H9 (cell line): ENCODE measurements at places on chromosomes 1 and 21. TPM values are rescaled to one million over a fixed set of nuclear protein-coding genes. Genes with fewer than 3 reads are reported as not detected.
A peak's percentile ranks its signal among the peaks of the same experiment; 100 is the strongest.

C1orf94 gene
- total RNA-seq = 0.98 and 1.9 TPM in 2 replicates

LRRC53 gene
- total RNA-seq = not detected in 2 replicates

SERPINC1 gene
- not detected in 2 replicates for total RNA-seq

PPIAL4G gene
- not detected in 2 replicates for total RNA-seq

DNA sequence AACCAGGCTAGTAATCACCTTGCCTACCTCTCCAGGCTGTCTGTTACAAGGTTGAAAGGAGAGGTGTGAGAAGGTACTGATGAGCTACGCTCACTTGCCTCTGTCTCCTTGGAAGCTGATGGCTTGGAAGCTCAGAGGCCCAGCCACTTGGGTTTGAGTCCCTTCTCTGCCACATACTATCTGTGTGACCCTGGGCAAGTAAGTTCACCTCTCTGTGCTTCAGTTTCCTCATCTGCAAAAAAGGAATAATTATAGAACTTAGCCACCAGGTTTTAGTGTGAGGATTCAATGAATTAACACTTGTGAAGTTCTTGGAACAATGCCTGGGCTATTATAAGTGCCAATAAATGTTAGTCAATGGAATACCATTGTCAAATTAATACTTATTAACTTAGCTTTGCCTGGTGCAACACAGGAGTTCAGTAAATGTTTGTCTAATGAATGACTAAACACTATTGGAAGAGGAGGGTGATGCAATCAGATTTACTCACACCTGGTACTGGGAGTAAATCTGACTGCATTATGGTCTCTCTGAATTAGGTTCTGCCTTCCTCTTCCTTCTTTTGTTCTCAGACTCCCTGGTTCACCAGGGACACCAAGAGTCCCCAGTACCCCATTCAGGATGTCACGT lies 55.5 kb downstream of the TRABD2B start:
- H3K27me3 ChIP-seq = no peaks in the 10 kb centered on the region
- no peak for DNase-seq
- no peak overlapping the region for H3K4me3 ChIP-seq

DNA sequence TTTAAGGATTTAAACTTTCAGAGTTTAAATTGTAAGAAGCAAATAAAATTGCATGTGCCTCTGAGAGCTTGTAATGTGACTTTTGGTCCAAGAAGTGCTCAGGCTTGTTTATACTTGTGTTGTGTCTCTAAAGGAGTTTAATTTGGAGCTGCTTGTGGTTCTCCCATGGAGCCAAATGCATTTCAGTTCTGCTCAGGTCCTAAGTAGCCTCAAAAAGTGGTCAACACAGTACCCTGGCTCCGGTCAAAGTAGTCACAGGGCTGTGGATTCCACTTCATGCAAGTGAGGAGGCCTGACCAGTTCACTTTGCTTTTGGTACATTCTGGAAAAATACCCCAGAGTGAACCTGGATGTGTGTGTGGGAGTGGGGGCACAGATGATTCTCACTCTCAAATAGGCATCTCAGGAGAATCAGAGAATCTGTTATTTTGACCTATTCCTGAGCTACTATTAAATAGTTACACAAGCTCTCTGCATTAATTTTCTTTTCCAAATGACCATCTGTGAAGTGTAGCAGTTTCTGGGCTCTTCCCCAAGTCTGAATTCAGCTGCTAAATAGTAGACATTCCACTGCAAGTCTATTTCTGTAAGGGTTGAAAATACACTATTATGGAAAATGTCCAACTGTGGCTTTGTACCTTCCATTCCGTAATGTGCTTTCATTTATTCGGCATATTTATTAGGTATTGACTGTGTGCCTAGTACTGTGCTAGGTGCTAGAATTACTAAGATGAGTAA lies 31.7 kb upstream of the AGO1 start:
- H3K27ac ChIP-seq = no peak overlapping the region
- DNase-seq = no peak
- H3K27me3 ChIP-seq = no peaks in the 10 kb centered on the region

- H3K4me1 ChIP-seq = no peaks in the 10 kb centered on the region
- H3K27me3 ChIP-seq = no peaks in the 10 kb centered on the region
- H3K27ac ChIP-seq = no peak overlapping the region
These were observed 69.1 kb downstream of the DIP2A start for GRCh38 chr21:46527801-46528200.

GRCh38 chr1:202807451-202807925 lies 733 bp downstream of the KDM5B start:
- peaks cover 6% of the 10 kb centered on the region; the same call in 2 of the 3 replicates for H3K36me3 ChIP-seq
- peaks cover 3% of the 10 kb centered on the region; the same call in 1 of the 2 replicates for H3K27me3 ChIP-seq
- no peak for DNase-seq
- peak overlapping the region; percentile 96 for H3K4me3 ChIP-seq
- H3K4me1 ChIP-seq = peaks cover 19% of the 10 kb centered on the region

- no peaks in the 10 kb centered on the region; the same call in 1 of the 2 replicates for H3K4me1 ChIP-seq
- H3K4me3 ChIP-seq = no peak overlapping the region
- H3K27ac ChIP-seq = no peak overlapping the region
These were observed 10.9 kb upstream of the CD101 start for GRCh38 chr1:116990612-116991151.

GRCh38 chr1:190476806-190477205 lies 858 bp downstream of the BRINP3 start:
- no peak overlapping the region for H3K27ac ChIP-seq
- H3K36me3 ChIP-seq = no peaks in the 10 kb centered on the region
- H3K27me3 ChIP-seq = peaks cover 20% of the 10 kb centered on the region; the same call in 1 of the 2 replicates
- no peaks in the 10 kb centered on the region for H3K4me1 ChIP-seq

DNA sequence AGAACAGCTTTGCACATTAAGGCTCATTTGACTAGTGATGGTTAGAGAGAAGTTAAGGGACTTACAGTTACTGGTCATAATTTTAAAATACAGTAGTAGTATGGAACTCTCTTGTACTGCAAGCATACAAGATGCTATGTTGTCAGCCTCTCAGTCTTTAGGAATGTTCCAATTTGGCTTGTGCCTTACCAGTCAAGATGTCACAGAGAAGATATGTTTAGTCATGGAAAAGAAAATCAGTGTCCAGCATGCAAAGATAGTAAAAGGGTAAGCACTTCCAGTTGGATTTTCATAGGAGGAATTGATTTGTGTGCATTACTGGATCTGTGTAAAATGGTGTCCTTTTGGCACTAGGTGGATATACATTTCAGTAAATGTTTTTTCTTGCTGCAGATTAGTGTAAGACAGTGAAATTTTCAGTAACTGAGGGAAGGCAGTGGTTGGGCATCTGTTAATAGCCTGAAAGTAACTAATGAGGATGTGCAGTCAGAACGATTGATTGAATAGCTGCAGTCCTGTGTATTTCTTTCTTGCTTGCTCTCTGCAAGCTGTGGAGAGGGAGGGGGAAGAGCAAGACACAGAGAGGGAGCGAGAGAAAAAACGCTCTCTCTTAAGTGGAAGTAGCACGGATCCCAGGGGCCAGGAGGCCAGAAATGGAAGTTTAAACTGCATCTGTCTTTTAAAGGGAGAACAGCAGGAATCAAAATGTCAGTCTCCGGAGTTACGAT lies 108.2 kb downstream of the CLEC20A start:
- no peak for DNase-seq
- no peaks in the 10 kb centered on the region for H3K36me3 ChIP-seq
- H3K4me3 ChIP-seq = no peak overlapping the region
- H3K4me1 ChIP-seq = no peaks in the 10 kb centered on the region; the same call in 1 of the 2 replicates
- no peaks in the 10 kb centered on the region for H3K27me3 ChIP-seq
